ENCODE measurements at places on chromosomes 5 and 9. TPM values are rescaled to one million over a fixed set of nuclear protein-coding genes. Genes with fewer than 3 reads are reported as not detected.

PLEKHG4B gene
- 0.03 TPM for total RNA-seq

DNA sequence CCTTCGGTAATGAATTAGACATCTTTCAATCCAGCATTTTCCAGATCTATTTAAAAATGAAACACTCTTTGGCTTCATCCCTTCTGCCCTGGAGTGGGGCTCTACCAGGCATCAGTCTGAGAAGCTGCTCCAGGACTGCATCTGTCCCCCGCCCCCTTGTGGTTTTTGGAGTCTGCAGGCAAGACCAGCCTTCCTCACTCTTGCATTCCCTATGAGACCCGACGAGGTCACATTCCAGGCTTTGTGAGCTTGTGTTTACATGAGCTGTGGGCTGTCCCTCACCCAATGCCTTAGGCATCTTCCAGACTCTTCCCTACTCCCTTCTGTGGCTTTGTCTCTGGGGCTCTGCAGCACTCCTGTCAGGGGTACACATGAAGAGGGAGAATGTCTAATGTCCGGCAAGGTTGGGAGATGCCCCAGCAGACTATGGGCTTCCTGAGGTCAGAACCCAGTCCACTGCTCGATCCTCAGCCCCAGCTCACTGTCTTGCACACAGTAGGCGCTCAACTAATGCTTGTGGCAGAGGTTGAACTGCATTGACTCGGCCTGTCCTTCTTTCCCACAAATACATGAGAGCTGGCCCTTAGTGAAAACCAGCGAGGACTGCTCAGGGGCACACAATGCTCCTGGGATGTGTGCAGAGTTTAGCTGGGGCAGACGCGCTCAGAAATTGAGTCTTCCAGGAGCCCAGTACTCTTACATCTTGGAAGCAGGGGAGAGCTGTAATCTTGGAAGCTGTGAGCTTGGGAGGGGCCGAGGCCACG lies 11.7 kb upstream of the GADD45G start:
- no peak for DNase-seq

- no peak for DNase-seq
Observed at GRCh38 chr5:107594253-107595045, 76.3 kb downstream of the EFNA5 start.

DNA sequence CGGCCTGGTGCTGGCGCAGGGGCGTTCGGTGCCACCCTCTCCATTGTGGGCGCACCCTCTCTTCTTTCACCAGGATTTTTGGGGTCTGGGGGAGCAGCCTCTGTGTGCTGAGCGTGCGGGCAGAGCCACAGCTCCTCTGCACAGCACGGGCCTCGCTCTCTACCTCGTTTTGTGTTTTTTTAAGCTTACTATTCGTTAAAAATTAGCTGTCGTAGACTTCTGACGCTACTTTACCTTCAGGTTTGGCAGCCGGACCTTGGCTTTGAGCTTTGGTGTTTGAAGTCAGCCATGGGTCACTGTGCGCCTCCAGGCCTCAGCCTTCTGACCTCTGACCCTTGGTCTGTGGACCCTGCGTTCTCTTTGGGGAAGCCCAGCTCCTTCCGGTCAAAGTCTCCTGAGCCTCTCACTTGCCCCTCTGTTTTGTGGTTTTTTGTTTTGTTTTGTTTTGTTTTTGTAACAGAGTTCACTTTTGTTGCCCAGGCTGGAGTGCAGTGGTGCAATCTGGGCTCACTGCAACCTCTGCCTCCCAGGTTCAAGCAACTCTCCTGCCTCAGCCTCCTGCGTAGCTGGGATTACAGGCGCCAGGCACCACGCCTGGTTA lies 88.2 kb upstream of the CACNA1B start:
- DNase-seq = no peak

DMXL1 gene
- total RNA-seq = 34.7 TPM

- DNase-seq = no peak
Observed at GRCh38 chr5:149240354-149240998, 31.2 kb upstream of the AFAP1L1 start.

LURAP1L gene
- 2.1 TPM for total RNA-seq

GRCh38 chr5:153714798-153715197 lies 224.3 kb downstream of the GRIA1 start:
- no peak for DNase-seq

- no peak for DNase-seq
Observed at GRCh38 chr5:77852068-77852513, 76.0 kb upstream of the TBCA start.

DNA sequence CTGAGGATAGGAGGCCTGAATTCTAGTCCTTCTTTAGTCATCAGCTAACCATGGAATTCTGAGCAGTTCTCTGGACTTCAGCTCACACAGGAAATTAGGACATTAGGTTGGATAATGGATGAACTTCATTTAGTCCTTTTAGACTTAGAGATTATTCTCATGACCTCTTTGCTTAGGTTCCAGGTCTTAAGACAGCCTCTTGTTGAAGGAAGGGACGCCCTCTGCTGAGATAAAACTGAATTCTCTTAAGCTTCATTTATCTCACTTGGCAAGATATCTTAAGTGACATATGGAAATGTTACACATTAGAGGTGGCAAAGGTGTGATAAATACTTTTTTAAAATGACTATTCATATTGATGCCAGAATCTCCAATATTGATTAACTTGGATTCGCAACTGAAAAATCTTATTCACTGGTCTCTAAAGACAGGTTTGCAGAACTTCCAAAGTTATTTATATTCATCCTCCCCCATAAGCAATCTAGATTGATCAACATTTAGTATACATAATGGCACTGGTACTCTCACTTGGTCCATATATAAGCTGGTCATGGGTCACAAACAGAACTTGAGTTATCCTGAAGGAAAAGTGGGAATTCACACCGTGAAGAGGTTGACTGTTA lies 16.9 kb upstream of the ZNF366 start:
- no peak for DNase-seq

GPR107 gene
- 29.2 TPM for total RNA-seq

GSN gene
- 2,088 TPM for total RNA-seq

GRCh38 chr5:175524211-175524610 lies 45.9 kb downstream of the SFXN1 start:
- DNase-seq = no peak

GRCh38 chr5:146238973-146239372 lies 35.6 kb downstream of the RBM27 start:
- no peak for DNase-seq

SH3TC2 gene
- 3.4 TPM for total RNA-seq

DNA sequence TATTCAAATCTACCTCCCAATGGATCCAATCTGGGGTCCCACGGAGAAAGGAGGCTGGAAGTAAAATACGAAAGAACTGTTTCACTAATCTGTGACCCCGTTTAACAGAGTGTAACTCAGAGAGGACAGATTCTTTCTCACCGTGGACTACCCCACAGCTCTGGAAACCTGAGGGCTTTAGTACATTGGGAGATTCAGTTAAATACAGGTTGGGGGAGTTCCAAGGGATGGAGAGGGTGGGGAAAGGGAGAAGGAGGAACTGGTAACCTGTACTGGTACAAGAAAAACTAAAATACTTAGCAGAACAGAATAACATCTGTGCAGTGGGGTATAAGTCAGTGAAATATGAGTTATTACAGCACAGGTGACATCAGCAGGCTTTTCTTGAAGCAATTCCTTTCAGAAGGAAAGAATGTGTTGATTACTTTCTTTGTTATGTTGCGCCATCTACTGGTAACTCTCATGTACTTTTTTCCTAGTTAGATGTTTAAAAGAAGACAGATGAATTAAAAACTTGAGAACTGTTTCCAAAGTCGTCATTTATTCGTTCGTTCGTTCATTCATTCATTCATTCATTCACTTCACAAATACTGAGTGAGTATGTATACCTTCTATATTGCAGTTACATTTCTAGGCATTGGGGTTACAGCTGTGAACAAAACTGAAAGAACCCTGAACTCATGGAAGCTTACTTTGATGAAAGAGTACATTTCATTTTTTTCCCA lies 30.0 kb upstream of the STOM start:
- DNase-seq = no peak

DNA sequence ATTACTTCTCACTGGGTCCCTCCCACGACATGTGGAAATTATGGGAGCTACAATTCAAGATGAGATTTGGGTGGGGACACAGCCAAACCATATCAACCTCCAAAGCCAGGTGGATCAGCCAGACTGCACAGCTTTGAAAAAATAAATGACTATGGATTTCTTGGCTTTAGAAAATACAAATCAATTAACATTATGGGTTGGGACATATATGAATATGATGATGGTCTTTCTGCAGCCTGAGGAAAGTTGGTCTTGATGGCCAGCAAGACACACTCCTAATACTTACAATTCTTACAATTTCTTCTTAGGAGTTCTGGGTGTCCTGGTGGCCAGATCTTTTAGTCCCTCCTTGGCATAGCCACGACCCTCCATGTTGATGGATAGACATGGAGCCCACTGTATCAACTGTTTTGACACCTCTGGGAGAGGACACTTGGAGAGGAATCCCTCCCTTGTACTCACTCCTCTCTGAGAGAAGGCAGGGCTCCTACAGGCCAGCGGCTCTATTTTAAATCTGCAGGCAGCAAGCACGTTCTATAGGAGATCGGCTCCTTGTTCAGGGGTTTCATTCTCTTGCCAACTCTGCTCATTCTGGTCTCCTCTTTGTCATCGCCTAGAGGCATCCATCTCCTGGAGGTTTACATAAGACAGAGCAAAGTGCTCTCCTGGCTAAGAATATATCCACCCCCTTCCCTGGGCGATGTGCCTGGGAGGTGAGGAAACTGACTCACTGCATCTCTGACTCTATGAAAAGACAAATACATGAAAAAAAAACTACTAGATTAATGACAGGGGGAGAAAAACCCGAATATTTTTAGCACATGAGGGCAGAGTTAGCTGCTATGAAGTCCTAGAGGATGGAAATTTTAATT lies 145.9 kb downstream of the CARTPT start:
- DNase-seq = no peak

TMEM232 gene
- total RNA-seq = 2.1 TPM

- DNase-seq = no peak
Observed at GRCh38 chr5:83133797-83134196, 56.5 kb downstream of the XRCC4 start.

- DNase-seq = no peak
Observed at GRCh38 chr5:173807181-173807655, 80.9 kb upstream of the CPEB4 start.

DNA sequence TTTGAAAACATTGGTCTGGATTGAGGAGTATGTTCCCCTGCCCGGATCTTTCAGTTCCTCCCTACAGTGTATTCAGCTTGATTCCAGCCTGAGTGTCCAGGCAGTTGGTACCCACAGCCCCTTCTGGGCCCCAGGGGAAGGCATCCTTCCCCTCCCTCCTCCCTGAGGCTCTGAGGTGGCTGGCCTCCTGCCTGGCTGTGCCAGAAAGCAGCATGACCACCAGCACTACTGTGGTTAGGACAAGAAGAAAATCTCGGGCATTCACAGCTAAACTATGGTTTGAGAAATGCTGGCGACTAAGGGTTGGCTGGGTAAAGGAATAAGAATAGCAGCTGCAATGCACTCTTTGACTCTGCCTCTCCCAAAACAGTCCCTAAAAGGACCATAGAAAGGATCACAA lies 84.6 kb upstream of the LIFR start:
- no peak for DNase-seq

- no peak for DNase-seq
Observed at GRCh38 chr5:16453609-16454008, 12.0 kb downstream of the ZNF622 start.

C1QTNF3 gene
- total RNA-seq = 0.52 TPM

GRCh38 chr5:37730896-37731455 lies 108.9 kb downstream of the GDNF start:
- DNase-seq = no peak

PCDHGC5 gene
- total RNA-seq = 1.7 TPM

DNA sequence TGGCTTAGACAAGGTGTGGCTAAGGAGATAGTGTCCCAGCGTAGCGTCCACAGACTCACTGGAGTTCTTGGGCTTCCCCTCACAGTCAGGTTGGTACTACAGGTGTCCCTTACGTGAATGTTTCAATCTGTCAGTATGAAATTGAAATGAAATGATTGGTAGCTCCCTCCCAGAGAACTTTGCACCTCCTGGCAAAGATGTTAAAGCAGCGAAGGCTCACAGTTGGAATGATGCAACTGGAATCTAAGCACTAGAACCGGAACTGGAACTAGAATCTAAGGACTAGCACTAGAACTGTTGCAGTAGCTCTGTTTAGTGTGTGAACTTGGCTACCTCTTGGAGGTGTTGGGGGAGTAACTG lies 1.1 kb downstream of the SLC31A1 start:
- no peak for DNase-seq

TNFSF15 gene
- total RNA-seq = not detected
